ENCODE measurements at places on chromosomes 12 and 14.

DNA sequence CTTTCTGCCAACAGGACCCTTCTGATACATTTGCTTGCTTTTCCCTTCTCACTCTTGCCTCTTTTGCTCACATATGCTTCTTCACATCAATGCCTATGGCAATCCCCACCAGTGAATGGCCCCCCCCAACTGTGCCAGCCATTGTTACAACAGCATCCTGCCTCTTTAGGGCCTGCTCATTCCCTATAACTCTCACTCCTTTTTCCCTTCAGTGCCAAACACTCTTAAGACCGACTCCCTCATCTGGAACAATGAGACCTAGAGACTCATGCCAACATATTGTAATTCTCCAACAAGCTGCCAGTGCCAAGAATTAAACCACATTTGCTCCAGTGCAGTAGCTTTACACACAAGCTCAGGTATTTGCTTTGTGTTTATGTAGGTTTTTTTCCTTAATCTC is 189.0 kb downstream of the SOX5 start:
- DNase-seq: peak; percentile 90

DNA sequence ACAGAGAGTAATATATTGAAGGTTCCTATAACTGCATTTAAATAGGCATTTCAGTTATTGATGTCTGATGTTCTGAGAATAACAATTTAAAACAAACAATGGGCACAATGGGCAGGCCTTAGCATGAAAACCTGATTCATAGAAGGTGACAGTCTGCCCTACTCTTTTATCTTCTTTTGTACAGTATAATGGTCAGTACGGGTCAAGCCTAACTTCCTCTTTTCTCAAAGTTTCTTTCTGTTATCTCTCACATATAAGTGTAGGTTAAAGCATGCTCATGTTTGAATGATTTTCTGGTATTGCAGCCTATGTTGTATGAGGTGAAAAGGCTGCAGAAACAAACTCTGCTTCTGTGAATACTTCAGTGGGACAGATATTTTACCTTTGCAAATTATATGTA is 14.2 kb downstream of the FKBP3 start:
- DNase-seq: no peak

DNA sequence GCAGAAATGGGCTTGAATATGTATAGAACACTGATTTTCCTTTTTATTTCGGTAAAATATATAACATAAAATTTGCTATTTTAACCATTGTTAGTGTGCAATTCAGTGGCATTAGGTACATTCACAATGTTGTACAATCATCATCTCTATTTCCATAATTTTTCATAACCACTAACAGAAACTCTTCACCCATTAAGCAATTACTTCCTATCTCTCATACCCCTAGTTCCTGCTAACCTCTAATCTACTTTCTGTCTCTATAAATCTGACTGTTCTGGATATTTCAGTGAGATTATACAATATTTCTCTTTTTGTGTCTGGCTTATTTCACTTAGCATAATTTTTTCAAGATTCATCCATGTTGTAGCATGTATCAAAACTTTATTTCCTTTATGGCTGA is 8.9 kb upstream of the RNF212B start:
- DNase-seq: no peak

DNA sequence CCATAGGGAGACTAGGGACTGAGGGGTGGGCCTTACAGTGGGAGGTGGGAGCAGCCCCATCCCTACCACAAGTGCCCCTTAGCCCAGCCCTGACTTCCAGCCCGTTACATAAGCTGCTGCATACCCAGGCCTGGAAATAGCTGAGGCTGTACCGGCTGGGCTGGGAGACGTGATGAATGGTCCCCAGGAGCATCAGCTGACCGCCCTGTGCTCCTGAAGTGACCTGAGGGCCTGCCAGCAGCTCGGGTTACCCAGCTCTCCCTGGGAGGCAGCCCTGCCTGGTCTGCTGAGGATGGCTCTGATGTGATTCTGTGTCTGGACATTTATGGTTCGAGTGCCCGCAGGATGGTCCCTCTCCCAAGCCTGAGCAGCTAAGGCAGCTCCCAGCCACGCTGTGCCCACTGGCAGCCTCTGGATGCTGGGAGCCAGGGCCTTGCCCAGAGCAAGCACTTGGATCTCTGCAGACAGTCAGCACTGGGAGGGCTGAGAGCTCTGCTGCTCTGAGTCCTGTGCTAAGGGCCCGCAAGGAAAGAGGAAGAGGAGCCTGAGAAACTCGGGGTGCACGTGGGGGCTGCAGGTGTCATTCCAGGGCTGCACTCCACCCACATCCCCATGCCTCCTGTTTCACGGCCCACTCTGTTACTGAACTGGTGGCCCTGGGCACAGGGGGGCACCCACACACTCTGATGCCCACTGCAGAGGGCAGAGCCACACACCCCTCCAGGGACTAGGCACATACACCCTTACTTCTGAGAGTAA is 20.5 kb downstream of the TAMALIN start:
- DNase-seq: no peak

Data from NCI-H345 (cell line).